ENCODE measurements at places on chromosomes 3 and 15. TPM values are rescaled to one million over a fixed set of nuclear protein-coding genes. Genes with fewer than 3 reads are reported as not detected.

- no peak for DNase-seq
These were observed 285.1 kb upstream of the CCDC54 start for GRCh38 chr3:107092121-107092520.

Gene FETUB
- total RNA-seq: not detected

Gene IL5RA
- not detected for total RNA-seq

Gene HYKK
- total RNA-seq: 3.1 TPM

- no peak for DNase-seq
These were observed 56.4 kb downstream of the NCEH1 start for GRCh38 chr3:172654470-172654869.

DNA sequence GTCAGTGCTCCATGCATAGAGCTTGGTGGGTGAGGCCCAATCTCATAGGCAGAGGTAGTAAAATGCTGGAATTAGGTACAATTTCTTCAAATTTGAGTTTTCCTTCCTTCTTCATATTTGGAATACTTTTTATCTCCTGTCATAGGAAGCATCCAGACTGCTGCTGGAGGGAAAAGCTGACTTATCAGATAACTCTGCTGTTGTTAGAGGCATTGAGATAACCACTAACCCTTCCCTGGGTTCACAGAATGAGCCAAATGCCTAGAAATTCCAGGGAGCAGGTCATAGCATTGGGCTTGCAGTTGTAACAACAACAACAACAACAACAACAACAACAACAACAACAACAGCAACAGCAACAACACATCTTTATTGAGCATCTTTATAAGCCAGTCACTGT lies 332.7 kb downstream of the PDCD6IP start:
- DNase-seq: no peak

GRCh38 chr3:18337231-18337630 lies 87.9 kb downstream of the SATB1 start:
- no peak for DNase-seq

DNA sequence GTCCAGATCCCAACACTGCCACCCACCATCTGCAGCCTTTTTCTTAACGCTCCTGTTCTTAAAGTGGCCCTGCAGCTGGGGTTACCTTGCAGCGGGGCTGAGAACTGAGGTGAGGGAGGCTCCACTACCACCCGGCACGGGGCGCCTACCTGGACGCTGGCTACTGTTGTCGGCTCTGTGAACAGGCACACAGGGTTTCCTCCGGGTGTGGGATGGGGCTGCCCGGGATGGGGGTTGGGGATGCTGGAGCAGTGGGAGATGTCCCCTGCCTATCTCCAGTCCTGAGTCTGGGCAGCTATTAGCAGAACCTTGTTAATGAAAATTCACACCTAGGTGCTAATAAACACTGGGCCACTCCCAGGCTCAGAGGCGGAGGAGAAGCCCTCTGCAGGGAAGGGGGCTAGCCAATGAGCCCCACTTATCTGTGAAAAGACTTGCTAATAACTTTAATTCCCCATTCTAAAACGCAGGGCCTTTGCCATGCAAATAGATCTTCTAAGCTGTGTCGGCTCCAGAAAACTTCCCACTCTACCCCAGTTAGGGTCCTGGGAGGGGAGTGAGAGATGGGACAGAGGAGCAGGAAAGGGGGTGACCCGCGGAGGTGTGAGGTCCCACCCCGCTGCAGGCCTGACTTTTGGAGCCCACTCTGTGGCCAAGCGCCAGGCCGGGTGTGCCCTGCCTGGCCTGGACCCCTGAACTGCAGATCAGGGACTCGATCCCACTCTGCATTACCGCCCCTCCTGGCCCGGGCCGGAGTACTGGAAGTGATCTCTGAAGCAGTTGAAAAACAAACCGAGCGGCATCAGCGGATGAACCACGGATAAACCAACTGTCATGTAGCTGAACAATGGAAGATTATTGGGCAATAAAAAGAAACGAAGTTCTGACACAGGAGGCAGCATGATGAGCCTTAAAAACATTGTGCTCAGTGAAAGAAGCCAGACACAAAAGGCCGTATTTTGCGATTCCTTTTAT lies 3.1 kb downstream of the MESP1 start:
- peak; percentile 51 for DNase-seq

DNA sequence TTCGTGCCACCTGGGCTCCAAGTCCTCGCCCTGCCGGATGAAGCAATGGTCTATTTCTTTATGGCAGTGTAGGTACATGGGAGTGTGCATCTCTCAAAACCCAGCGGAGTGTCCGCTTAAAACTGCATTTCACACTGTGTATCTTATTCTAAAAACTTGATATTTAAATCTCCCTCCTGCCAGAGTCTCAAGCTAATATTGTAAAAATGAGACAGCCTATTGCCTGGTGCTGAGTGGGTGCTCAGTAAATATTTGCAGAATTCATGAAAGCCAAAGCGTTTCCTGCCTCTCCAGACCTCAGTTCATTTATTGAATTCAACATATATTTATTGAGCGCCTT lies 330 bp upstream of the TBC1D2B start:
- DNase-seq: no peak

GRCh38 chr15:33197636-33198035 lies 3.1 kb upstream of the FMN1 start:
- DNase-seq: no peak

Gene RBPMS2
- total RNA-seq: 185 TPM
